ENCODE measurements at places on chromosomes 5 and 9.
A peak's percentile ranks its signal among the peaks of the same experiment; 100 is the strongest.

DNA sequence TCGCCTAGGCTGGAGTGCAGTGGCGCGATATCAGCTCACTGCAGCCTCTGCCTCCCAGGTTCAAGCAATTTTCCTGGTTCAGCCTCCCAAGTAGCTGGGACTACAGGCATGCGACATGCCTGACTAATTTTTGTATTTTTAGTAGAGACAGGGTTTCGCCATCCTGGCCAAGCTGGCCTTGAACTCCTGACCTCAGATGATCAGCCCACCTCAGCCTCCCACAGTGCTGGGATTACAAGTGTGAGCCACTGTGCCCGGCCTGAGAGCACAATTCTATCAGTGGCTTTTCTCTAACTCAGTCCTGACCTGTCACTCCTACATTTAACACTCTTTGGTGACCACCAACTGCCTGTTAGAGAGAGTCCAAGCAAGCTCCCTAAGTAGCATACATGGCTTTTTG, 82.7 kb upstream of the SPOCK1 start:
- peak; percentile 13 for DNase-seq

DNA sequence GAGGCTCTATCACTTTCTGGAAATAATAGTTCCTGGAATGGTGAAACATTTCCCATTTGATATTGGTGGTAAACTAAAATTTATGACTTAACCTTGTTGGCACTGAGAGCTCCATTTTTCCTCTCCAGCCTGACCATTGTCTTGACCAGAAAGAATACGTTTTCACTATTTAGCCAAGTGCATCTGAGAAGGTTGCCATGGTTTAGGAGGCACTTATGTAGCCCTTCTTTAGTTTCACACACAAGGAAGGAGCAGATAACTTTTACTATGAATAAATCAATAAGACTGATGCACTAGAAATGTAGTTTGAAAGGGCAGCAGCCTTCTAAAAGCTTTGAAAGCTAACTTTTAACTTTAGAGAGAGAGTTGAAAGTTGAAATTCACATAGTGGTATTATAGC, 1045.5 kb upstream of the CDH6 start:
- DNase-seq, result no peak

- DNase-seq, result no peak
Observed at GRCh38 chr9:97895695-97896332, 26.5 kb downstream of the TRMO start.

- no peak for DNase-seq
Observed at GRCh38 chr5:136905571-136905970, 540.2 kb upstream of the TRPC7 start.

DNA sequence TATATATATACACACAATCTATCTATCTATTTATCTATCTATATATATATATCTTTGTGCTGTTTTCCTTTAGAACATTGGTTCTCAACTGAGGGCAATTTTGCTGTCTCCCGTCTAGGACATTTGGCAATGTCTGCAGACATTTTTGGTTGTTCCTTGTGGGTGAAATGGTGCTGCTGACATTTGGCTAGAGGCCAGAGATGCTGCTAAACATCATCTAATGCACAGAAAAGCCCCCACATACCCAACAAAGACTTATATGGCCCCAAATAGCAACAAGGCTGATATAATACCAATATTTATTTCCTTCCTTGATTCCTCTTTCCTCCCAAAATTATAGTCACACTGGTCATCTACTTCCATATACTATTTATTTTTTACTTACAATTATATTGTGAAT, 197.5 kb downstream of the TRPM3 start:
- no peak for DNase-seq

DNA sequence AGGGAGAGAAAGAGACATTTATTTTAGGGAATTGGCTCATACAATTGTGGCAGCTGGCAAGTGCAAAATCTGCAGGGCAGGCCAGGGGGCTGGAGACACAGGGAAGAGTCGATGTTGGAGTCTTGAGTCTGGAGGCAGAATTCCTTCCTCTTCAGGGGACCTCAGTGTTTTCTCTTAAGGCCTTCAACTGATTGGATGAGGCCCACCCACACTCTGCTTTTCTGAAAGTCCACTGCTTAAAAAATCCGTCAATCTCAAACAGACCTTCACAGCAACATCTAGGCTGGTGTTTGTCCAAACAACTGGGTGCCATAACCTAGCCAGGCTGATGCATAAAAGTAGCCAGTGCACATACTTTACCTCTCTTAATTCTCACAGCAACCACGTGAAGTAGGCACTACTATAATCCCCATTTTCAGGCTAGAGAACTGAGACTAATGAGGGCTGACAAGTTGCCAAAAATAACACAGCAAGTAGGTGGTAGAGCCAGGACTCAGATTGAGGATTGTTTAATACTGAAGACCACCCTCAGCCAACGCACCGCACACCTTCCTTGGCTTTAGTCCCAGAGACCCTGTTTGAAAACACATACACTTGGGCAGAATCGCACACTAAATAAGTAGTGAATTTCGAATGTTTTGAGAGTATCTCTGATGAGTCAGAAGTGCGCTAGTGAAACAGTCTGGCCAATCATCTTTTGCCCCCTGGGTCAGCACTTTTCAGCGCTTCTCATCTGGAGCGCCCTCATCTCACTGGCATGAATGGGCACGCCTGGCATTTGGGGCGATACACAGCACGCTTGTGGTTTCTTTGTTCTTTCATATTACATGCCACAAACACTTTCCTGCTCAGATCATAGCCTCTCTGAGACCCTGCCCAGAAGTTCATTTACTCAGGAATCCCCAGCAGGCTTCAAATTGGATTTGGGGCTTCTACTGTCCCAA, 591.4 kb downstream of the CCDC171 start:
- no peak for DNase-seq

GRCh38 chr5:168314735-168315411, 23.4 kb downstream of the WWC1 start:
- DNase-seq, result no peak

DNA sequence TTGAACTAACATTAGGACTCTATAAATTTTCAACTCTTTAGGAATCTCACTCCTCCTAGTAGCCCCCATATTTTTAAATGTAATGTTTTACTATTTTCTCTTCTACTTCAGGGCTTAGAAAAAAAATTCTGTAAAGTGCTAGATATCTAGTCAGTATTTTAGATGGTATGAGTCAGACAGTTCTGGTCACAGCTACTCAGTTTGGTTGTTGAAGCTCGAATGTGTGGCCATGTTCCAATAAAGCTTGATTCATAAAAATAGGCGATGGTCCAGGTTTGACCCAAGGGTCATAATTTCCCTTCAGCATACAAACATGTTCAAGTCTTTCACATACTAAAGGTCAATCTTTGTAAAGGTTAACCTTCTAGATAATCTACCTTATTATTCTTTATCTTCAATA, 566.0 kb upstream of the CDH18 start:
- DNase-seq, result no peak

DNA sequence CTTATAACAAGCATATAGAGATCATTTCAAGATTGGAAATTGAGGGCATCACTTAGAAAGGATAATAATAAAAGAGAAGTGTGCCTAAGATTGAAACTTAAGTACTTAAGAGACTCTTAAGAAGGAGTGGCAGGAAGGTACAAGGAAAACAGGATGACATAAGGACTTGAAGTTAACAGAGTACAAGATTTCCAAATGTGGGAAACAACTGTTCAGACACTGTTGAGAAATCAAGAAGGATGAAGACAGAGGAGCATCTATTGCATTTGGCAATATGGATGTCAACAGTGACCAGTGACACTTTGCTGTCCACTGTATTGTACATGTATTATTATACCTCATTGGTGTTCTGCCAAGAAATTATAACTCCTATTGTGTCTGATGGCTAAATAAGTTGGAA, 157.8 kb upstream of the PTGER4 start:
- no peak for DNase-seq

GRCh38 chr5:171975877-171976667, 30.4 kb downstream of the FBXW11 start:
- DNase-seq, result no peak

DNA sequence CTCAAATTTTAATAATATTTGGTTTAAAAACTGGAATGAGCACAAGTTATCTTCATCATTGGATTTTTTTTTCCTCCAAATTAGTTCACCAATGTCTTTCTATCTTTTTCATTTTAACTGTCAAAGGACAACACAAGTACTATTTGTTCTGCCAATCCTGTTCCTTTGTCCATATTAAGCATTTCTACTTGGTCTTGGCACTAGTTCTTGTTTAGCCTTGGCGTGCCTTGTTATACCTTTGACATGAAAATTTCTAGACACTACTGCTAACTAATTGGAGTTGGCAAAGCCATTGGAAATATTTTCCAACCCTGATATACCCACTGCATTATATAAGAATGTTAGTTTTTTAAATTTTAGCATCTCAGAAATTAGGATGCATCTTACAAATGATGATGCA, 3.8 kb downstream of the SPINK6 start:
- DNase-seq, result no peak

GRCh38 chr5:159132429-159133040, 32.8 kb upstream of the EBF1 start:
- DNase-seq, result no peak

DNA sequence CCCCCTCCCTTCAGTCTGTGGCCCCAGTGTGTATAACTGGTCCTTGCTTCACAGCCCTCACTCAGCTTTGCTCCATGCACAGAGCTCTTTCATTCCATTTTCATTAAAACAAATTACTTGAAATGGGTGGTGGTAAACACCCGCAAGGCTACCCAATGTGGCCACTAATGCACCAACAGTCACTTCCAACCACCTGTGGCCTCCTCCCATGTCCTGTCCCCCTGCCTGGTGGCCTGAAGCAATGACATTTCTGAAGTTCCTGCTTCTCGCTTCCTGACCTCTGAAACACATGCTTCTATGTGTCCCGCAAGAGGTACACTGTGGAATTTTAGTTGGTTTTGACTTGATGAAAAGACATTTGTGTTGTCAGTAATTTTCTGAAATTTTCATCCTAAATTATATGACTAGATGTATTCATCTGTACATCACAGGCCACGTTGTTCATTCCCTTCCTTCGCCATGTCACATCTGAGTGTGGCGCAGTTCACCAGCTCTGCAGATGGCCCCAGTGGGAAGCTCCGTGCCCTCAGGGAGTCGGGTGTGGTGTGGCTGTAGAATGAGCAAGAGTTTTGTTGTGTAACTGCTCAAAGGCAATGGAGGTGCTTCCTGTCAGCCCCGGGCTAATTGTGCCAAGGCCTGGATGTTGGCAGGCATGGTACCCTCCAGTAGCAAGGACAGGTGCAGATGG, 9.6 kb downstream of the ROPN1L start:
- DNase-seq, result no peak

GRCh38 chr9:136646827-136647711, 15.6 kb upstream of the EGFL7 start:
- DNase-seq, result no peak

DNA sequence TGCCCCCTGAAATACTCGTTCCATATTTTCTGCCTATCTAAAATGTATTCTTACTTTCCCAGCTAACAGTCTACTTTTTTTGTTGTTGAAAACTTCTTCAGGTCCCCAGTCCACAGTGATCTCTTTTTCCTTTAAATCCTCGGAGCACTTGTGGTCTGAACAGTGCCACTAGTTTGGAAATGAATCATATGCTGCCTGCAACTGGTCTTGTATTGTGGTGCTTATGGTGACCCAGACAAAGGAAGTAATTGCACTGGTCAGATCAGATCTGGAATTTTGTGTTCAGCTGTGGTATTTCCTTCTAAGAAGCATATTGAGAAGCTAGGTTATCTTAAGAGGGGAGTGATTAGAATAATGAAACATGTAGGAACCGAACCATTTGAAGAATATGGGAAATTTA, 2.9 kb downstream of the UNC13B start:
- DNase-seq, result no peak

DNA sequence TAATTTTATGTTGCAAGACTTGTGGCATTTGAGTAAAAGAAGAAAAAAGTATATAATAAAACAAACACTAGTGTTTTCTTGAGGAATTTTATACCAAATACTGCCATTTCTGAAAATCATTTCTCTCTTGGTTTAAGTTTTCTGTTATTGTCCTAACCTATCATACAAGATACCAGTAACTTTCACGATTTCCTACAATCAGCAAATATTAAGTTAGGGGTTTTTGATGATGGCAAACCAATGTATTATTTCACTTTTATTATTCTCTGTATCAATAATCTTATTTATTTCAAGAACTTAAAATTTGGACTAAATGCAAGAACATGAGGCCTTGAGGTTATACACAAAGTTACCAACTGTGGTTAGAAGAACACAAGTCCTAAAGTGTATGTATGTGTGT, 109.0 kb upstream of the VCAN start:
- DNase-seq, result no peak

DNA sequence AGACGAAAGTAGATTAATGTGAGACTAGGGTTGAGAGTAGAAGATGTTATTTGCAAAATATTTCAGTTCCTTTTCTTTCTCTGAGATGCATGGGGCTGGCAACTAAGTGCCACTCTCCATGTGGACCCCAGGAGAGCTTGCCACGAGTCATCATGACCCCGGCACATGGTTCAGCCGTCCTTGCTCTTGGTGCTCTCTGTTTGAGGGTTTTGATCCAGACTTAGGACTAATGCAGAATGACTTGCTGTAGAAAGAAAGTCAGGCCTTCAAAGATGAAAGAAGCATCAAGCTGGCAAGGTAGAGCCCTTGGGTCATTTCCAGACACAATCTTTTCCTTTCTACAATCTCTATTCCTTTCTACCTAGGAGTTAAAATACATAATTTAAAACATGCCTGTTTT, 84.7 kb downstream of the RASGRF2 start:
- DNase-seq, result no peak

DNA sequence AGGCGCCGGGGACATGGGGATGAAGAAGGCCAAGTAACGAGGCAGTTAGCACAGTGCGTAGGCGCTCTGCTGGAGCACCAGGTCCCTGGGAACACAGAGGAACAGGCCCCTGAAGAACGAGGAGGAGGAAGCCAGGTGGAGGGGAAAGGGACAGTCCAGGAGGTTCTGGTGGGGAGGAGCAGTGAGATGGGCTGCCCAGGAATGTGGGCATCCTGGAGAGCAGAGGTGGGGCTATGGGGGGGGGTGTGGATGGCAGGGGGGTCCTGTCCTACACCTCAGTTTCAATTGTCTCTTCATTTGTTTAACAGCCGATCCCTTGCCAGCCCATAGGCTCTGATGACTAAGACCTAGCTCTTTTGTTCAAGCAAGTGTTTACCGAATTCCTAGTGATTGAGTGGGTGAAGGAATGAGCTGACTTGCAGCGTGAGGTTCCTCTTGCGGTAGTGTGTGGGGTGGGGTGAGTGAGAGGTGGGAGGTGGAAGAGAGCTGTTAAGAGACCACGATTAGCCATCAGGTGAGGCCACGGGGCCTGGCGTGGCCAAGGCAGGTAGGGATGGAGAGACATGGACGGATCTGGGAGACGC, 8.4 kb upstream of the PHYHD1 start:
- peak; percentile 38 for DNase-seq

- no peak for DNase-seq
Observed at GRCh38 chr5:138890644-138891043, 15.5 kb upstream of the LRRTM2 start.

GRCh38 chr9:20070336-20070735, 281.5 kb upstream of the SLC24A2 start:
- DNase-seq, result no peak

DNA sequence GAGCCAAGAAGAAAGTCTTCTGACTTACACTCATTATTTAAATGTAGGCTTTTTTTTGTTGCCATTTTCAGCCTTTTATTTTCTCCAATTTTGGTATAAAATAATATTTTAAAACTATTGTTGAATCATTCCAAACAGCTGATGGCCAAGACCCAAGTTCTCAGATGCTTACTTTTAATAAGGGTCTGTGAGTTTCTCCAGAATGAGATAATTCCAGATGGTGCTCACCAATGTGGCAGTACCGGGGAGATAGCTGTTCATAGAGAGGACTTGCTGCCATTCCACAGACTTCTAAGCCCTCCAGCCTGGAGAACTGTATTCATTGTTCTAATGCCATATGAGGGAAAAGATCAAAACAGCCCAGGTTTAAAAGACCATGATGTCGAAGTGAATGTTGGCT, 5.3 kb upstream of the C1QTNF2 start:
- DNase-seq, result no peak
